SJCRH30 (cell line): ENCODE measurements at places on chromosomes 7 and 10. TPM values are rescaled to one million over a fixed set of nuclear protein-coding genes. Genes with fewer than 3 reads are reported as not detected.

Gene NME8
- total RNA-seq: not detected in 2 replicates

Gene MYH16
- 0.12 TPM in 1 of 2 replicates, not detected in the other for total RNA-seq

Gene GALNT17
- not detected in 2 replicates for total RNA-seq

DNA sequence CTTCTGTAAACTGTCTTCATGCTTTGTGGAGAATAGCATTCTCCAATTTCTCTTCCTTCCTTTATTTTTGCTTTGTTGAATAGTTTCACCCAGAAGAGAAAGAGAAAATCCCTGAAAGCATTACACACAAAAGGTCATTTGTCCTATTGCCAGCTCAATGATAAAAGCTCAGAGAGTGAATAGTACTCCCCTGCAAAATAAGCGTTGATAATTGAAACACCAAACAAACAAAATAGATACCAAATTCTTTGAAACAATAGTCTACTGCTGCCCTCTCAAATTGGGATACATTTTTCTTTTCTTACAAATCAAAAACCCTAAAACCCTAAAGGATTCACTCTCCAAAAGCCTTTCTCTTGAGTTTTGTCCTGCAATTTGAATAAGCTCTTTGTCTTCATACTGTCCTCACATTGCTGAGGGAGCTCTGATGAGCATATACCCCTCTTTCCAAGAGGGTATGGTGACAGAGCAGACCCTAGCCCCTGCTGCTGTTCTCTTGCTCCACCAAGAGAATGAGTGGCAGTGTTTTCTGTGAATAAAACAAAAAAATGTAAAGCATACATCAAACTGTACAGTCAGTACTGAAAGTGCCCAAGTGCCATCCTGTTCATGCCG is 134.4 kb downstream of the CSTF2T start:
- no peak for DNase-seq
- no peaks in the 10 kb centered on the region for H3K27me3 ChIP-seq
- no peak overlapping the region for H3K4me3 ChIP-seq
- H3K36me3 ChIP-seq: no peaks in the 10 kb centered on the region
- no peak overlapping the region for H3K27ac ChIP-seq
- H3K4me1 ChIP-seq: no peaks in the 10 kb centered on the region

DNA sequence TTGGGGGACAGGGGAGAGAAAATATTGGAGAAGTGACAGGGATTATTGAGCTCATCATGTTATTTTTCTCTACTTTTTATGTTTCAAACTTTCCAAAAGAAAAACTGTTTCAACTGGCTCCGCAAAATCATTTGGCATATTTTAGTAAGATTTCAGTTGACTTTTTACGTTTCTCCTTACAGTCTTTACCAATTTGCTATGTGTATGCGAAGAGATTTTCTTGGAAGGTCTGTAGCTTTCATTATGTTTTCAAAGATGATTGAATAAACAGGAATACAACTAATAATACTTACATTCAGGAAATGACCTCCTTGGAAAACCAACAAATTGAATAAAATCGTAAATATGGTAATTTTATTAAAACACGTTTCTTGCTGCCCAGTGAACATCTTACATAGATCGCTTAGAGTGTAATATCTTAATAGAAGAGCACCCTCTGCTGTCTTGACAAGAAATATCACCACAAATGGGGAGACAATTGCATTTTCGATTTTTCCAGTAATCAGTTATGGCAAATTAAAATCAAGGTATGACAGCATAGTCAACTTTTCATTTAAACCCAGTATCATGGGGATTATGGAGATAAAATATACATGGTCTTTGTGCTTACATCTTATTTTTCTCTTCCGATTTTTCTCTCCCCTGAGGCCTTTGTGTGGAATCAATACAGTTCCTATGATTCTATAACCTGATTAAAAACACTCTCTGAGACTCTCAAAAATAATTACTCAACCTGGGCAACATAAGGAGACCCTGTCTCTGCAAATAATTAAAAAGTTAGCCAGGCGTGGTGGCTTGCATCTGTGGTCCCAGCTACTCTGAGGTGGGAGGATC is 43.1 kb downstream of the MBL2 start:
- DNase-seq: no peak
- H3K36me3 ChIP-seq: no peaks in the 10 kb centered on the region
- no peak overlapping the region for H3K27ac ChIP-seq
- H3K4me1 ChIP-seq: no peaks in the 10 kb centered on the region
